Bronchial smooth muscle cell (primary cell): ENCODE measurements at places on chromosomes 3 and 15. TPM values are rescaled to one million over a fixed set of nuclear protein-coding genes. Genes with fewer than 3 reads are reported as not detected.

Gene FAM81A
- under 0.01 and 0.60 TPM in 2 replicates for total RNA-seq

Gene GABRR3
- total RNA-seq: not detected in 2 replicates

Gene TMEM41A
- 5.5 and 6.0 TPM in 2 replicates for total RNA-seq

Gene XCR1
- total RNA-seq: under 0.01 TPM in 1 of 2 replicates, not detected in the other

Gene WDR49
- under 0.01 and 0.17 TPM in 2 replicates for total RNA-seq

Gene MYO5C
- total RNA-seq: 0.09 and 0.16 TPM in 2 replicates

Gene MASP1
- total RNA-seq: 10.1 and 15.3 TPM in 2 replicates

Gene CPLX3
- total RNA-seq: under 0.01 TPM in 1 of 2 replicates, not detected in the other

Gene TMEM115
- total RNA-seq: 29.2 and 32.9 TPM in 2 replicates

Gene TERC
- total RNA-seq: 19.6 and 290 TPM in 2 replicates

Gene CRTAP
- total RNA-seq: 204 and 253 TPM in 2 replicates

Gene RAB27A
- 7.5 and 10.6 TPM in 2 replicates for total RNA-seq
